ENCODE measurements at places on chromosomes 5 and 9.

DNA sequence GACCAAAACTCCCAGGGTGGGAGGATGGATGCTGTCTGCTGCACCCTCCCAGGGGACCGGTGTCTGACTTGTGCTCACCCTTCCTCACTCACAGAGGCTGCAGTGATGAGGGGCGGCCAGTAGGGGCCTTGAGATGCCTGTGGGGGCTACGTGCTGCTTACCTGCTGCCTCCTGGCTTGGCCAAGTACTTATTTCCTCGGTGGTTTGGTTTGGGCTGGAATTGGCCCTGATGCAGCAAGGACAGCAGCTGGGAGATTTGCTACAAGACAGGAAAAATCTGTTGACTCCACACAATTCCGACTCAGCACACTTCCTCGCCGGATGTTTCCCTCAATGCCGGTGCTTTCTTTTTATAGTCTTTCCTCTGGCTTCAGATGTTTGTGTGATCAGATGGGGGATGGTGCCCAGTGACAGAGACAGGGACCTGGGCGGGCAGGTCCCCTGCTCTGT, 6.6 kb downstream of the PCDH12 start:
- DNase-seq = no peak

GRCh38 chr5:179619776-179620175, 3.7 kb downstream of the HNRNPH1 start:
- no peak for DNase-seq

DNA sequence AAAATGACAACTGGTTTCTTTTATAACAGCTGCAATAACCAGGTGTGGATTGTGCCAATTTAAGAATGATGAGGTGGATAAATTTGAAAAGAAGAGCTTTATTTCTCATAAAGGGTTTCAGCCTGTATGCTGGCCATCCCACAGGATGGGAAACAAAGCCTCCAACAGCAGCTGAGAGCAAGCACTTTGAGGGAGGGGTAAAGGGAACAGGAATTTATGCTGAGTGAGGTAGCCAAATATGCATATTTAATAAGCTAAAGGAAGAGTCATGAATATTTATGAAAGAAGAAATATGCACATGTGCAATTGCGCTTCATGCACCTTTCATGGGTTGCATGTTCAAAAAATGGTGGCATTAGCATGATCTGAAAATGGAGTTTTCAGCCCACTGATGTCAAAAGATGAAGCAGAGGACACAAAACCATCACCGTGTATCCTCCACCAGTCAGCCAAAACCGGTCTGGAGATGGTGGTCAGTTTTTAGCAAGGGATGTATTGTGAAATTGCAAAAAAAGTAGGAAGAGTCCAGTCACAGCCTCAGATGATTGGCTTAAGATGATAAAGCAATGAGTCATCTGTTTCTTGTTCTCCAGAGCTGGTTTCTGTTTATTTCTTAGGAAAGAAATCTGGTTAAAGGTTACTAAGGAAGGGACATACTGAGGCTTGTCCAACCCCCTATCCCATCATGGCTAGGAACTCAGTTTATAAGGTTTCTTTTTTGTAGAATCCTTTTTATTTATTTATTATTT, 47.9 kb downstream of the DEPDC1B start:
- no peak for DNase-seq

- DNase-seq = peak; percentile 72
Observed at GRCh38 chr5:151095341-151096000, 14.6 kb upstream of the TNIP1 start.

DNA sequence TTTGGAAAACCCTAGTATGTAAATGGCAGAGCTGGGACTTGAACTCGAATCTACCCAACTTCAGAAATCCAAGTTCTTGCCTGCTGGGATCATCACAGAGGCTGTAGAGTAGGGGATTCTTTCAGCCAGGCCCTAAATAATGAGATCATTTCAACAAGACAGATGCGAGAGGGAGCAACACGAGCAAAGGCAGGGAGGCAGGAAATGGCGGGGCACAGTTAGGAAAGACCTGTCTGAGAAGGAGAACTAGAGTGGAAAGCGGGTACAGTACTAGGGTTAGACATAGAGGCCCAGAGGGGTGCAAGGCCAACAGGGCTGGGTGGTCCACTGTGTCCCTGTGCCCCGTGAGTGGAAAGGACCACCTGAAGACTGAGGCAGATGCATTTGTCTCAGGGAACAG, 46.1 kb downstream of the MVB12B start:
- DNase-seq = no peak

- no peak for DNase-seq
Observed at GRCh38 chr9:133166392-133166791, 2.7 kb upstream of the GBGT1 start.

GRCh38 chr5:121752149-121752548, 99.5 kb upstream of the FTMT start:
- DNase-seq = no peak

GRCh38 chr5:176742246-176743105, 67.9 kb upstream of the UNC5A start:
- DNase-seq = peak; percentile 13

DNA sequence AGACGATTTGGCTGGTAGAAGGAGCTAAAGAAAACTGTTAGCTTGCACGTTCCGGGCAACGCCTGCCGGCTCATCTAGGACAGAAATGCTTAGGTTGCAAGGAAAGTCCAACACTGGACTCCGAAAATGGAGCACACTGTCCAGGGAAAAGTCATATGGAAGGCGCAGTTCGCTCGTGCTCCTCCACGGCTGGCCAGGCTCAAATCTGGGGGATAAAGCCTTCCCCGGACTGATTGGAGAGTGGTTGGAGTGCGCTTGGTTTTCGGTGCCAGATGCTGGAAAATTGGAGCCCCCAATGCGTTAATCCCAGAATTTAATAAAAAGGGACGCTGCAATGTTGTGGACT, 955 bp downstream of the CDH6 start:
- peak; percentile 31 for DNase-seq

GRCh38 chr9:93398471-93398870, 53.0 kb upstream of the FAM120A start:
- DNase-seq = no peak

- DNase-seq = peak; percentile 30
Observed at GRCh38 chr5:1330146-1330846, 14.6 kb downstream of the CLPTM1L start.

- no peak for DNase-seq
Observed at GRCh38 chr5:82142928-82143577, 135.1 kb downstream of the RPS23 start.

DNA sequence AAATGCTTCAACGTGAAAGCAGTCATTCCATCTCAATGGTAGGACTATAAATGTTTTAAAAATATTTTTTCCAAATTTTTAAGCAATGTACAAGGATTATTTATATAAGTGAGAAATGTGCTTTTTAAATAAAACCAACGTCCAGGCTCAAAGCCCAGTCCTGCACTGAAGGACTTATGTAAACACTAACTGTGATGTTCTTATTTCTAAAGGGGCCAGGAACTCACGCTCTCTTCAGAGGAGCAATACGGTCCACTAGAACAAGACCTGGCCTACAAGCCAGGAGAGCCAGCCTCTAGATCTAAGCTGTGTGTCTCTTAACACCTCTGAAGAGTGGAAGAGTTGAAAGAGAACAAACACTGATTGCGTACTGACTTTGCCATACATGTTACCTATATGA, 12.1 kb downstream of the TTLL11 start:
- no peak for DNase-seq

GRCh38 chr5:171848486-171848885, 62.9 kb downstream of the SMIM23 start:
- DNase-seq = no peak

- no peak for DNase-seq
Observed at GRCh38 chr9:86730163-86730928, 217.0 kb downstream of the GAS1 start.

- DNase-seq = no peak
Observed at GRCh38 chr9:18826248-18826647, 206.8 kb downstream of the SAXO1 start.

DNA sequence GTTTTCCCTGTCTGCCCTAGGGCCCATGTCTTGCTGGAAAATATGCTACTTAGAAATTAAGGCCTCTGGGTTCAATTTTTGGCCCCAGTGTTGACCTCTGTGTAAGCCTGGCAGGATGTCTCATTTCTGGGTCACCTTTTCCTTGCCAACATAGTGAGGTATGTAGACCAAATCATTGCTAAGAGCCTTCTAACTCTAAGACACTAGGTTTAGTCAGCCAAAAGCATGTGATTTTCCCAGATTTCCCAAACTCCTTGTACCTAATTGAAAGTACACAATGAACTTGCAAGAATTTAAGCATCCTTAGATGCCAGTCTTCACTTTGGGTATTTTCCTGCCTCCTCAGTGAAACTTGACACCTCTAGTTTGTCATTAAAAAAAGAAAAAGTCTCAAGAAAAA, 77.0 kb downstream of the GALNT10 start:
- DNase-seq = no peak

DNA sequence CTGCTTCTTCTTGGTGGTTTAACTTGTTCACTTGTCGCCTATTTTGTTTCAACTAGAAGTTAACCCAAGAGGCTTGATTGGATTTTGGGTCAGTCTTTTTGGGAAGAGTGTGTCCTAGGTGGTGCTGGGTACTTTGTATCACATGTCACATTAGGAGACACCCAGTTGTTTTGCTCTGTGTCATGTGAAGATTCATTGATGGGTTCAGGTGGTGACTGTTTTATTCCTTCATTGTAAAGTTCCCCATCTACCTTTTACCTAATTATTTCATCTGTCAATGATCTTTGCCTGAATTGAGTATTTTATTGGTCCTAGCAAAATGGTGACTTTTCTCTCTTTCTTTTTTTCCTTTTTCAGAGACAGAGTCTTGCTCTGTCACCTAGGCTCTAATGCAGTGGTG, 69.2 kb downstream of the RALGPS1 start:
- no peak for DNase-seq

DNA sequence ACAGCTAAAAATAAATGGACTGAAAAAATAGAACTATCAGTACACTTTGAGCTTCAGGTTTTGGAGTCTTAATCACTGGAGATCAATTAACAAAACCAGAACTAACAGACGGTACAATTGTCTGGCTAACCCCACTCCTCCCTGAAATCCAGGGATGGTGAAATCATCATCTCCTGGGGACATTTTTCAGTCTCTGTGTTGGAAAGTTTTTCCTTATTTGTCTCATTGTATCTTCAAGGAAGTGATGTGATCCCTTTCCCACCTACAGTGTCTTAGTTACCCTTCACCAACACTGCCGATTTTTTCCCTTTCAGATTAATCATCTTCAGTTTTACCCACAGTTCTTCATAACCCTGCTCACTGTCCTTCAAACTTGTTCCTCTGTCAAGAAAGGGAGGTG, 81.9 kb downstream of the MAP1B start:
- DNase-seq = no peak

DNA sequence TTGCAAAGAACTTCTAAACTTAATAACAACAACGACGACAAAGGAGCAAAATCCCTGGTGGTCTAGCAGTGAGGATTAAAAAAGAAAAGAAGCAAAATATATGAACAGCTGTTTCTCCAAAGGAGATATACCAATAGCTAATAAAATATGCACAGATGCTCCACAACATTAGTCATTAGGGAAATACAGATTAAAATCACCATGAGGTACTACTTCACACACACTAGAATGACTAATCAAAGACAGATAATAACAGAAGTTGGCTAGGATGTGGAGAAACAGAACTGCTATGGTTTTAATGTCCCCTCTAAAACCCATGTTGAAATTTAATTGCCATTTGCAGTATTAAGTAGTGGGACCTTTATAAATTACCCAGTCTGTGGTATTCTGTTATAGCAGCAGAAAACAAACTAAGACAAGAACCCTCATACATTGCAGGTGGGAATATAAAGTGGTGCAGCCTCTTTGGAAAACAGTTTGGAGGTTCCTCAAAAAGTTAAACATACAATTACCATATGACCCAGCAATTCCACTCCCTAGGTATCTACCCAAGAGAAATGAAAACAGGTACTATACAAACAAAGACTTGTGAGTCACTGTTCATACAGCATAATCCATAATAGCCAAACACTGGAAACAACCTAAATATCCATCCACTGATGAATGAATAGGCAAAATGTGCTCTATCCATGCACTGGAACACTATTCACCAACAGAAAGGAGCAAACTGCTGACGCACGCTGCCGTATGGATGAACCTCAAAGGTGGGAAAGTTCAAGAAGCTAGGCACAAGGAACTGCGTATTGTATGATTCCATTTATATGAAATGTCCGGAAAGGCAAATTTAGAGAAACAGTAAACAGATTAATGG, 11.4 kb upstream of the DUSP1 start:
- no peak for DNase-seq

GRCh38 chr5:72658161-72658560, 151.0 kb upstream of the ZNF366 start:
- no peak for DNase-seq

DNA sequence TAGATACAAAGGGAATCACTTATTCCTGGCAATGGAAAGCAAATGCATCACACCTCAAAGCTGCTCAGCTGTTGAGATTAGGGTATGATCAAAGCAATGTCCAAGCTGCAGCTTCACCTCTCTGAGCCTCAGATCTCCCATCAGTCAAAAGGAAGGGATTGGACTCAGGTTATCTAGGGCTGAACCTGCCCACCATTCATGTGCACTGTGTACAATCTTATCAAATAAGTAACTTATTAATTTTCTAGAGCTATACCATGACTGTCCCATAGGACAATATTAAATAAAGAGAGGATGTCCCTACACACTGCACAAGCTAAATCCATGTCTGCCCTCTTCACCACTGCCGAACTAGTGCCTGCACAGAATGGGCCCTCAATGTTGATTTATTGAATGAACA, 127.0 kb downstream of the HSD17B3 start:
- DNase-seq = no peak

DNA sequence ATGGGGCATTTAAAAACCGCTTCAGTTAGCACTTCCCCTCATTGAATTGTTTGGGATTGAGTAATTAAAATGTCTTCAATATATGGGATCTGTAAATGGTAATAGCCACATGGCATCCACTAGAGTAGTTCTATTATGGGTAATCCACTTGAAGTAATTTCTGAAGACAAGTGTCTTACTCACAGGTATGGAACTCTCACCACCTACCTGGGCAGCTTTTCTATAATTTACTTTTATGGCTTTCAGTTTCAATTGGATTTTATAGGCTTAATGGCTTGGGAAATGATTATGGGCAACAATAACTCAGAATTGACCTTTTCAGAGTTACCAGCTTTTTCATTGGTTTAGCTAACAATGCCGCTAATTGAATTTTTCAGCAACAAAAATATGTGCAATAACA, 597.9 kb downstream of the PTPRD start:
- DNase-seq = no peak

DNA sequence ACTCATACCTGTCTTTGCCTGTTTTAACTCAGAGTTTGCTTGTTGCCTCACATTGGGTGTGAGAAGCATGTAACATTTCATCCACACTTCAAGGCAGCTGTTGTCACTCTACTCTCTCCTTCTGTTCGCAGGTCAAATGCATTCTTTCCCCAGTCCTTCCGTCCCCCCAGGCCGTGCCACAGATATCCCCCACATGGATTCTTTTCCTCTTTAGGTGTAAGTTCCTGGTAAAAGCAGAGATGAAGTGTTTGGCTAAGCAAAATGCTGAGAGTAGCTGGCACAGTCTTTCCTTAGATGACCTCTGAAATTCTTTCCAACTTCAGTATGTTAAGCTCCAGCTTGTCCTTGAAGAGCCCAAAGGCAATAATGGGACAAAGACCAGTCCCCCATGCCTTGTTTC, 328.2 kb downstream of the SLIT3 start:
- no peak for DNase-seq

Data from left hindlimb (tissue), 1 donor.